ENCODE measurements at places on chromosomes 4 and X.

DNA sequence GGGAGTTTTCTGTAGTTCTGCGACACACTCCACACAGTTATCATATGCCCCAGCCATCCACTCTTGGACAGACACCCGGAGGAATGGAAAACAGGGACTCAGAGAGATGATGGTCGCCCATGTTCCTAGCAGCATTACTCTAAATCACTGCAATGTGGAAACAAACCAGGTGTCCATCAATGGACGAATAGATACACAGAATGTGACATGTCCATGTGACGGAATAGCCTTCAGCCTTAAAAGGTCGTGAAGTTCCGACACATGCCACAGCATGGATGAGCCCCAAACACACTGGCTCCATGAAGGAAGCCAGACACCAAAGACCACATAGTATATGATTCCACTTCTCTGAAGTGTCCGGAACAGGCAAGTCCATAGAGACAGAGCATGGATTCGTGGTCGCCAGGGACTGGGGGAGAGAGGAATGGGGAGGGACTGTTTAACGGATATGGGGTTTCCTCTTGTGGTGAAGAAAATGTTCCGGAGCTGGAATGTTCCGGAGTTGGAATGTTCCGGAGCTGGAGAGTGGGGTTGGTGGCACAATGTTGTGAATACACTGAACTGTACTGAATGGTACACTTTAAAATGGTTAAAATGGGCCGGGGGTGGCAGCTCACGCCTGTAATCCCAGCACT is 28.7 kb upstream of the AFAP1 start:
- no peak for DNase-seq

GRCh38 chr4:109944591-109944990 is 31.9 kb downstream of the EGF start:
- DNase-seq = no peak

DNA sequence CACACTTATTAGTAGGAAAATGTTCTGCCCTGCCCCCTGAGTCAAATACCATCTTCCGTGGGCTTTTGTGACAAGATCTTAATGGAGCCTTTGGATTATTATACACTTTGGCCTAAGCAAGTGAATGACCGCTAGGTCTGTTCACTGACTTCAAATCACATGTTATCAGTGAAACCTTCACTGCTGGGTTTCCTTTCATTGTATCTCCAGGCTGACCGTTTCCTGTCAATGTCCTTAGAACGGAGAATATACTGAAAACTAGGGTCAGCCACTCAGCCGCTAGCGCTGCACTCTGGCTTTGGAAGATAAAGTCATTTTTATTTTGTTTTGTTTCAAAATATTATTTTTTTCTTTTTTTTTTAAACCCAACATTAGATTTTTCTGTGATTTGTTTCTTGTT is 107.0 kb upstream of the TLL1 start:
- DNase-seq = no peak

DNA sequence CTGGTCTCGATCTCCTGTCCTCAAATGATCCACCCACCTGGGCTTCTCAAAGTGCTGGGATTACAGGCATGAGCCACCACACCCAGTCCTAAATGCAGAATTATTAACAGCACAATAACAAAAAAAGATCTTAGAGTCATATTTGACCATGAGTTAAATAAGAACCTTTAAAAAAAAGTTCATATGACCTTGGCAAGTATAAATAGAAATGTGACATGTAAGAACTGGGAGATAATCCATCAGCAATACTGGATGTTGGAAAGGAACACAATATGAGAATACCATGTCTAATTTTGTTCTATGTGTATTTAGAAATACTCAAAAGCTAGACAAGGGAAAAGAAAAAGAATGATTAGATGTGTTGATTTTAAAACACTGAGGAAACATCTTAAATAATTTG is 231.6 kb downstream of the RAPGEF2 start:
- no peak for DNase-seq

GRCh38 chr4:159367781-159368080 is 264.9 kb downstream of the RAPGEF2 start:
- DNase-seq = no peak

- DNase-seq = no peak
These were observed 110.1 kb upstream of the VEGFC start for GRCh38 chr4:176902710-176903323.

GRCh38 chr4:185242749-185243533 is 33.5 kb downstream of the SNX25 start:
- no peak for DNase-seq

GRCh38 chrX:49912861-49913260 is 9.5 kb upstream of the CLCN5 start:
- no peak for DNase-seq

GRCh38 chr4:142846729-142847596 is 862 bp upstream of the INPP4B start:
- no peak for DNase-seq

DNA sequence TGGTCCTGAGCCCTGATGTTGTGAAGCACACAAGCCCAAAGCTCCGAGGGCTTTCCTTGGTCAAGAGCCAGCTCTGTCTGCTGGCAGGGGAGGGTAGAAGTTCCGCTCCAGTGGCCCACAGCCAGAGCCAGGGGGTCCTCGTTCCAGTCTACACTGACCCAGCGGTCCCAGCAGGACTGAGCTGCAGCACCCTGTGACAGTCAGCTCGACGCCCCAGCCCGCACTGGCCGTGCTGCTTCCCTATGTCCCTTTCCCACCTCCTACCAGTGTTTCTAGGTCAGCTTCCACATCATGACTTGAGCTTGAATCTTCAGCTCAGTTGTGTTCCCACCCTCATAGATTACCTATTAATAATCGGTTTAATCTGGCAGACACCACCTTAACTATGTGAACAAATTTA is 22.5 kb upstream of the DCTD start:
- no peak for DNase-seq

GRCh38 chrX:74383611-74384010 is 37.7 kb upstream of the SLC16A2 start:
- DNase-seq = no peak
